ENCODE measurements at places on chromosomes 16 and 17.

DNA sequence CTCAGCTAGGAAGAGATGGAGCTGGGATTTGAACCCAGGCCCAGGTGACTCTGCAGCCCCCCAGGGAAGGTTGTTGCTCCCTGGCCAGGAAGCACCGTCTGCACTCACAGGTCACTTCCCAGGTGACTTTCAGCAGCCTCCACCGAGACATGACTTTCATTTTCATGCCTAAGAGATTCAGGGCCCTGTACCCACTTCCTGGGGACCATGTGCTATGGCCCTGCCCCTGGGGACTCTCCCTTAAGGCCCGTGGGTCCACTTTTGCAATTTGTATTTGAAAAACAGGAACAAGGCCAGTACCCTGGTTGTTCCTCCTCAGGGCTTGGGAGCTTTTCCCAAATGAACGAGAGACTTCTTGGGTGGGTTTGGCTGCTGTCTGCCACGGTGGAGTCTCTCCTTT, 191.0 kb downstream of the IRF8 start:
- DNase-seq = no peak

GRCh38 chr17:39774047-39774446, 36.3 kb downstream of the GRB7 start:
- DNase-seq = no peak

DNA sequence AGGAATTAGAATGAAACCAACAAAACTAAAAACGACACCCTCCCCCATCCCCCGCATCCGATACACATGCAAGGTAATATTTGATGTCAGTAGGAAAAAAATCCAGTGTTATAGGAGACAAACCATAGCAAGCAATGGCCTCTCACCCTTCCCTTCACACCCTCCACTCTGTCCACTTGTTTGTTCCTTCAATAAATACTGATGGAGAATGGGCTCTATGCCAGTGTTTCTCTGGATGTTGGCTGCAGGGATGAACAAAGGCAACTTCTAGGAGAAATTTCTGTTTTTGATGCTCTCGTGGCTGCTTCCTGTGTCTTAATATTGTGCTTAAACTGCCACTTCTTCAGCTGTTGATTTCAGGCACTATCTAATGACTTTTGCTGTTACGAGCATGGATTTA, 98.8 kb downstream of the WWOX start:
- DNase-seq = no peak

- DNase-seq = no peak
Observed at GRCh38 chr17:40361063-40361924, 3.2 kb downstream of the GJD3 start.

DNA sequence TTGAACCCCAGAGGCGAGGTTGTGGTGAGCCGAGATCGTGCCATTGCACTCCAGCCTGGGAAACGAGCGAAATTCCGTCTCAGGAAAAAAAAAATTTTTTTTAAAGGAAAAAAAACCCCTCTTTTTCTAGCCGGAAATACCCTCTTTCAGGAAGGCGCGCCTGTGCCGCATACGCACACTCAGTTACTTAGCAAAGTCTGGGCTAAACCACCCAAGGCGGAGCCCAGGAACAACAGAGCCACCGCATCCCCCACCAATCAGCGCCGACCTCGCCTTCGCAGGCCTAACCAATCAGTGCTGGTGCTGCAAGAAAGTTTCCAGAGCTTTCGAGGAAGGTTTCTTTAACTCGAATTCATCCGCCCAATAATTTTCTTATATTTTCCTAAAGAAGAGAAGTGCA, 510.4 kb downstream of the KCNJ18 start:
- DNase-seq = no peak

DNA sequence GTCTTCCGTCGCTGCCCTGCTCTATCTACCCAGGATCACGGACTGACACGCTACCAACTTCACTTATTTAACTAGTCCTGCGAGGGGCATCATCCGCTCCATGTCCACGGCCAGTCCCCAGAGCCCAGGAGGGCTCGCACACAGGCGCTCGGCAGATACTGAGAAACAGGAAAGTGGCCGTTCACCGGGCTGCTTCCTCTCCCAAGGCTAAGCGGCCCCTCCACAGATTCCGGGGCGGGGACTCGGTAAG, 388 bp downstream of the OXLD1 start:
- no peak for DNase-seq

DNA sequence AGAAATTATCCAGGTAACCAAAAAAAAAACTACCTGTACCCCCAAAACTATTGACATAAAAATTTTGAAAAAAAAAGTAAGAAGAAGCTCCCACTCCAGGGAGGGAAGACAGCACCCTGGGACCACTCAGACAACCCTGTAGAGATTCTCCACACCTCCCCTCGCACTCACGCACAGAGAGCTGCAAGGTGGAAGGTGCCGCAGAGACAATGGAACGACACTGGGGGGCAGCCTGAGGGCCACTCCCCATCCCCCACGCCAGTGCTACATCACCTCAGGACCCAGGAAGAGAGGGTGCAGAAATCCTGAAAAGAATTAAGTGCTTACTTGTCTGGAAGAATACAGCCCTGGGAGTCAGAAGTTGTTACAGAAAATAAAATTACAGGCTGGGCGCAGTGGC, 5.2 kb upstream of the CD79B start:
- DNase-seq = no peak

- no peak for DNase-seq
Observed at GRCh38 chr16:74954763-74955162, 30.2 kb downstream of the WDR59 start.

DNA sequence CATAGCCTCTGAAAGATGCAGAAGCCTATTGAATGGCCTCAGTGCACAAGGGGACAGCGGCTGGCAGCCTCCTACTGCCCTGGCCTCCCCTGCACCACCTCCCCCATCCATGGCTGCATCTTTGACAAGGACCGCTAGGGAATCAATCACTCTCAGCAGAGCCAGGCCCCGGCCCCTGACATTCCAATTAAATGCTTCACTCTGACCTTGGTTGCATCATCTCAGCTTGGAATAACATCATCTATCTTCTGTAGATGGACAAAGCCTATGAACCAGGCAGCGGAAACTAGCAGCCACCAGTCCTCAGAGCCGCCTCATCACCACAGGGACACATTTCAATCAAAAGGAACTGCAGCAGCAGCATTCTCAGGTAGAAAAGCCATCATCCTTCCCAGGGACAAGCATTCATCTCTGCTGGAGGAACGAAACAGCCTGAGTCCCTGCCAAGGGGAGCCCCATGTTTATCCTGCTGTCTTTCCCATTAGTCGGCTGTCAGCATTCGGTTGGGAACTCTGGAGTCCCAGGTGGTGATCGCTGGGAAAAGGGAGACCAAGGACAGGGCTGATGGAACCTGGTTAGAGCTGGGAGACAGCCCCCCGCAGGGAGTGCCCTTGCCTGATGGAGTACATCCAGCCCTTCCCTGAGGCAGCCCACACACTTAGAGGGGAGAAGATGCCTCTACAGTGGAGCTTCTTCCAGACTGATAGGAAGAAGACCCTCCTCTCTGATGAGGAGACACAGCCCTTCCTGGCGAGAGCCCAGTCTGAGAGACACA, 11.5 kb upstream of the TMEM132E start:
- no peak for DNase-seq

DNA sequence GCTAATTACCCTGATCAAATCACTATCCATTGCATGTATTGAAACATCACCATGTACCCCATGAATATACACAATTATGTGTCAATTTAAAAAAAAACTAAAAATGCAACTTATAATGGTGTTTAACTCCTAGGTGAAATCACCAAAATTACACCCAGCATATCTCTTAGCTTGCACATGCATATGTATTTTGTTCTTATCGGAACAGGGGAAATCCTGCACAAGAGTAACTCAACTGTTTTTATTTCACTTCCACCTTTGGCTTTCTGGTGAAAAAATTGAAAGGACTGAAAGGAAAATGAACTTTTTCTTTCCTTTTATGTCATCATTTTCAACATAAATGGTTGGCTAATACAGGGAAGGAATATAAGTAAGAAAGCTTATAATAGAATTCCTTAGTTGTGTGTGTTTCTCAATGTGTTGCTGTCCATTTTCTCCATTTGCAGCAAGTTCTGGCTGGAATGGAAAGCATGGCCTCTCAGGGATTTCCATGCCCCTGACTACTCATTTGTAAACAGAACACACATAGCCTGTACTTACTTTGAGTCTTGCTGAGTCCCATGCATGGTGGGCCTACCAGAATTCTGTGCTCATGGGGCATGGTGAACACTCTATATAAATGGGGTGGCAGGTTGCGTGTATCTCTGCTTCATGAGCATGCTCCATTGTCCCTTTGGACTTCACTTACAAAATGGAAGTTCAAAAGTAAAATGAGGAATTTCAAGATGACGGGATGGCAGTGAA, 462.0 kb downstream of the HS3ST3B1 start:
- no peak for DNase-seq

GRCh38 chr17:44977814-44978550, 9.9 kb upstream of the C1QL1 start:
- DNase-seq = no peak

DNA sequence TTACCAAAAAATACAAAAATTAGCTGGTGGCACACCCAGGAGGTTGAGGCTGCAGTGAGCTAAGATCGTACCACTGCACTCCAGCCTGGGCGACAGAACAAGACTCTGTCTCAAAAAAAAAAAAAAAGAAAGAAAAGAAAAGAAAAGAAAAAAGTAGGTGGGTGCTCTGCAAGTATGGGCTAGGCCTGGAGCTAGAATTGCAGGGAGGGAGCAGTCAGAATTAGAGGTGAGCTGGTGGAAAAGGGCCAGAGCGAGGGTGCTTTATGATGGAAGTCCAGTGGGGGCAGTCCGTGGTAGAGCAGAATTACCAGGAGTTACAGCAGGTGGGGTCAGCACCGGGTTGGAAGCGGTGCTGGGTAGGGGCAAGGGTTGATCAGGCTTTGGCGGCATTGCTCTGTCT, 57.0 kb upstream of the KDM6B start:
- no peak for DNase-seq

DNA sequence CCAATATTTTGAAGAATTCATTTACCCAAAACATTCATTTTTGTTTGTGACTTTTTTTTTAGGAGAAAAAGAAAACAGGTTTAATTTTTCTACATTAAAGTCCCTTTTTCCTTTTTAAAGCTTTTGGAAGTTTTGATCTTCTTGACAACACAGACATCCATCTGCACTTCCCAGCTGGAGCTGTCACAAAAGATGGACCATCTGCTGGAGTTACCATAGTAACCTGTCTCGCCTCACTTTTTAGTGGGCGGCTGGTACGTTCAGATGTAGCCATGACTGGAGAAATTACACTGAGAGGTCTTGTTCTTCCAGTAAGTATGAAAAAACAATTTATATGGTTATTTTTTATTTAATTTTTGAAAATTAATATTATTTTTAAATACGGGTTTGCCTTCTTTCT, 37.2 kb downstream of the SIAH1 start:
- DNase-seq = no peak

DNA sequence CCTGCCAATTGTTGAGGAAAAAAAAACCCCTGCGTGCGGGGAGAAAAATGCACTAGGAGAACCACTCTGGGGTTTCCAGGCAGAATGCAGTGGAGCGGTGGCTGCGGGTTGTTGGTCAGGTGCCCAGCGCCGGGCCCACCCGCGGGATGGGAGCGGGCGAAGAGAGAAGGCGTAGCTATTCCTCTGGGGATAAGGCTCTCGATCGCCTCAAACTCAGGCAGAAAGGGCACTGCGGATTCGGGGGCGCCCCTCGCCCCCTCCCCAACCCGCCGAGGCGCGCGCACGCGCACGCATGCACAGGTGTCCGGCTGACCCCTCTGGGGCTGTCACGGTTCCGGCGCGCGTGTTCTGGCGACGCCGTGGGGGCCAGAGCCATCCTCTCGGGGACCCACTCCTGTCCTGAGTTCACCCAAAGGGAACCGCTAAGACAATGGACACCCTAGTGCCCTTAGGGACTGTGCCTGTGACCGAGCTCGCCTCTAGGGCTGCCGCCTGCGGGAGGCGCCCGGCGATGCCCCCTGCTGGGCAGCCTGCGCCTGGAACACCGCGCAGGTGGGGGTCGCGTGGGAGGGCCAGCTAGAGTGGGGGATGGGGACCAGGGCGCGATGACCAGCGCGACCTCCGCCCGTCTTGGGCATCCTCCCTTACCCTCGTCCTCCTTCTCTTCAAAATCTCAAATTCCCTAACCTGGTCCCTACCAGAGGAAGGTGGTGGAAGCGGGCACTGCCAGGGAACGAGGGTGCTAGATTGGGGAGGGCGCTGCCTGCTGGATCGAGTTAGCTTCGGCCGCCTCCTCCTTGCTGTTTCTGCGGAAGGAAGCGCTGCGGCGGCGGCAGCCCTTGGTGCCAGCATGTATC, 14.4 kb upstream of the CBX8 start:
- DNase-seq = no peak

DNA sequence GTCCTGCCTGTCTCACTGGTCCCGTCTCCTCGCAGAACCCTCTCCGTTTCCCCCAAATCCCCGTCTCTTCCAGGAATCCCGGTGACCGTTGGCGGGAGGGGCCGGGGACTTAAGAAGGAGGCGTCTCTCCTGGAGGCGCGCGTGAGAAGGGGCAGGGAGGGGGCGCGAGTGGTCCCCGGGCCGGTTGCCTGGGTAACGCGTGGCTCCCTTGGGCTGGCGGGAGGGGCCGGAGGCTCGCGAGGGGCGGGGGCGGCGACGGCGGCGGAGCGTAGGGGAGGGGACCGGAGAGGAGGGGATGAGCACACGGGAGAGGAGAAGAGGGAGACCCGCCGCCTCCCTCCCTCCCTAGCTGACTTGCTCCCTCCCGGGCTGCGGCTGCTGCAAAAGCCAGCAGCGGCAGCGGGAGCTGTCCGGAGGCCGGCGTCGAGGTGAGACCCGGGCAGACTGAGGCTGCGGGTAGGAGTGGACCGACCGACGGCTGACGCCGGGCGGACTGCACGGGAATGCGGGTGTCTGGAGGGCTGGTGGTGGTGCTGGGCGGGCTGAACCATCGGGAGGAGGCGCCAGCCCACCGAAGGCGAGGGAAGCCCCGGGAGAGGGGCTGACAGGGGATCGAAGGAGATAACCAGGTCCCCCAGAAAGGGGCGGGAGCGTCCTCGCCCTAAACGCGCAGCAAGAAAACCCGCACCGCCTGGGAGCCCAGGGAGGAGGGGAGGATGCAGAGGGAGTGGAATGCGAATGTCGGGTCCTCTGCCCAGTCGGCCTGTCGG, at the start of gene PRRT2:
Gene PRRT2 (plus strand): TSS at position 298 of the 770 bp plus-strand sequence. CDS start 862 bp downstream, outside the sequence.
- no peak for DNase-seq

DNA sequence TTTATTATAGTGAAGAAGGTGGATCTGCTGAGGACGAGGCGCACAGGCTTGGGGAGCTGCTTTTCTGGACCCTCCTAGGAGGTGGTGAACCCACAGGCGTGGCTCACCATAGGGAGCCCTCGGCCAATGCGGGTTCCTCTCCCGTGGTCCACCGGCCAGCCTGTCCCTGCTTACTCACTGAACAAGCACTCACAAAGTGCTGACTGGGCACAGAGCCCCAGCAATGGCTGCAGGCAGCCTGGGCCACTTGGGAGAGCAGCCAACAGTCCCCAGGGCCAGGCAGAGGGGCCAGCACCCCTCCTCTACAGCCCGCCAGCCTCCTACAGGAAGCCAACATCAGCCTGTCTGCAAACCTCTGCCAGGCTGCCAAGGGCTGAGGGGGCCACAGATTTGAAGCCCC, 19.1 kb upstream of the NCBP3 start:
- no peak for DNase-seq

- no peak for DNase-seq
Observed at GRCh38 chr17:45405250-45406086, 27.2 kb downstream of the ARHGAP27 start.

Measured in cortex of kidney (tissue), 1 donor.